Activated naive CD8-positive, alpha-beta T cell treated with anti-CD3 and anti-CD28 coated beads, Interleukin-2, amount 50 U/mL, for 16 hours (primary cell): ENCODE measurements at places on chromosomes 2 and 18.

DNA sequence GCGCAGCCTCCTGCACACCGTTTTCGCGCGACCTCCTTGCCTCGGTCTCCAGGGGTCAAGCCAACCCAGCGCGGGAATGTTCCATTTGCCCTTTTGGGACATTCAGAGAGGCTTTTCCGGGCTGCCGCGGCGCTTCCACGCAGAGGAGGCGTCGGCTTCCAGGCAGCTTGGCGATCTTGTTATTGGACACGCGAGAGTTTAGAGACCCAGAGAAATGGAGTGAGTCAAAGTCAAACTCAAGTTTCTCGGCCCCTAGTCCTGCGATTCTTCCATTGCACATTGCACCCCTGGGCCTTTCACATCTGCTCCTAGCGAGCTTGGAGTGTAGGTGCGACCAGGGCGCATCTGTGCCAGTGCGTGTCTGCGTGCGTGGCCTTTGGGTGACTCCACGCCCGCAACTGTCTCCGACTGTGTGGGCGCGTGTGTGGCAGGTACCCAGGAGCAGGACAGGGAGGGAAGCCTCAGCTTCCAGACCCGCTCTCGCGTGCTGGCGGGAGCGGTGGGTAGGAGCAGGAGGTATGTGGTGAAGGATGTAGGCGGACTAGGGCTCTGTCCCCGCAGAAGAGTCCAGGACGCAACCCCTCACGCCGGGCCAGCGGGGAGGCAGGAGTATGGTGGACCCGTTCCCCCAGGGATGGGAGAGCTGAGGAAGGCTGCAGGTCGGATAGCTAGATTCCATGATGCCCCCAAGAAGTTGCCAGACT, 13.5 kb downstream of the SIX3 start:
- DNase-seq: no peak

DNA sequence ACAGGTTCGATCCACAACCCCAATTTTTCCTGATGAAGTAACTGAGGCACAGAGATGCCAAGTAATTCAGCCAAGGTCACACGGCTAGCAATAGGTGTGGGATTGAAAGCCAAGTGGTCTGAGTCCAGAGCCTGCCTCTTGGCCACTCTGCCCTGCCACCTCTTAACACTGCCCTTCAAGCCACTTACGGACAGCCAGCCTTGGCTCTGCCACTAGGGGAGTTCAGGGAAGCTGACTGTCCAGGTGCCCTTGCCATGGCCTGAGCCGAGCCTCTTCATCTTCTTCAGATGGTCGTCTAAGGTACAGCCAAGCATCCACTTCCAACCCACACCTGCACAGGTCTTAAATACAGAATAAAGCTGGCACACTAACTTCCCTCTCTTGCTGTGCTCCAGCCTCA, 99.3 kb upstream of the GPR45 start:
- no peak for DNase-seq

DNA sequence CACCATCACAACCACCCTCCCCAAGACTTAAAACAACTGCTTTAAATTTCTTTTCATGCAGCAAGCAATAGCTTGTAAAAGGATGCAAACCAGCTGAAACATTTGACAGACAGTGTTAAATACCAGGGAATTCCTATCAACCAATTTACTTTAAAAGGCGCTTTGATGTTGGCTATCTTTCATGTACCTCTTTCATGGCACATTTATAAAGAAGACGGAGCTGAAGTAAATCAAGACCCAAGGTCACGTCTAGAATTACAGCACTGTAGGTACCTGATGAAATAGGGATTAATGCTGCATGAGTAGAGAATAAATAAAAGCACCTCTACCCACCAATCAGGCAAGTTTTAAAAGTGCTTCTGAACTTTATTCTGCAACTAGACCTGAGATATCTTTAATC, 78.9 kb downstream of the SRBD1 start:
- DNase-seq: no peak

- DNase-seq: no peak
Measured at GRCh38 chr2:135617501-135618015, 86.3 kb downstream of the R3HDM1 start.

GRCh38 chr2:179438654-179439053, 174.0 kb upstream of the SESTD1 start:
- no peak for DNase-seq

GRCh38 chr2:58925676-58926081, 684.6 kb upstream of the FANCL start:
- DNase-seq: no peak

GRCh38 chr2:6113786-6114185, 421.6 kb downstream of the SOX11 start:
- DNase-seq: no peak

GRCh38 chr2:98883780-98884211, 52.2 kb downstream of the CRACDL start:
- no peak for DNase-seq

DNA sequence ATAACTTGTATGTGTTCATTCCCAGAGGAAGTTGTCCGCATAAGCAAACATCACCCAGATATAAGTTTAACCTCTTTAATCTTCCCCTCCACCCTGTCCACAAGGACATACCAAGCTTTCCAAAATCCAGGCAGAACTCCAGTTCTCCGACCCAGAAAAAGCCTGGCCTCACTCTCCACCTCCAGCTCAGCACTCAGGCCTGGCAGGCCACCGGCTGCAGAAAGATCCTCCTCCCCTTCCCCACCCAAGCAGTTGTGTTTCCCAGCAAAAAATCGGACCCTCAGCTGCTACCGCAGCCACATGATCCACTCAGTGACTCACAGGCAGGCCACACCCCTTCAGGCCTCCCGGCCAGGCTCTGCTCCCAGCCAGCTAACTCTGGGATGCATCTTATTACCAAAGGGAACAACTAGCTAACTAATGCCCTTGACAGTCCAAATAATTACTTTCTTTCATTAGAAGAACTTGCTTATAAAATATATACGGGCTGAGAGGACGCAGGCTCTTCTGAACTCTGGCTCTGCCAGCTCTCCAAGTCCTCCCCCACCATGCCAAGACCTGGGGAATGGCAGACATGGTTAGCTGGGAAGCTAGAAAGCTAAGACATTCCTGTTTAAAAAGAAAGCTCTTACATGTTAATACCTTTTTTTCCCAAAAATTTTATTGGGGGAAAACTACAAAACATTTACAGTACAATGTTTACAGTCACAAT, 4.5 kb downstream of the ZFP36L2 start:
- no peak for DNase-seq

GRCh38 chr2:121492409-121492808, 38.3 kb upstream of the RNU4ATAC start:
- no peak for DNase-seq
